ENCODE measurements at places on chromosomes 13 and 19. TPM values are rescaled to one million over a fixed set of nuclear protein-coding genes. Genes with fewer than 3 reads are reported as not detected.

Gene F7
- total RNA-seq = not detected

DNA sequence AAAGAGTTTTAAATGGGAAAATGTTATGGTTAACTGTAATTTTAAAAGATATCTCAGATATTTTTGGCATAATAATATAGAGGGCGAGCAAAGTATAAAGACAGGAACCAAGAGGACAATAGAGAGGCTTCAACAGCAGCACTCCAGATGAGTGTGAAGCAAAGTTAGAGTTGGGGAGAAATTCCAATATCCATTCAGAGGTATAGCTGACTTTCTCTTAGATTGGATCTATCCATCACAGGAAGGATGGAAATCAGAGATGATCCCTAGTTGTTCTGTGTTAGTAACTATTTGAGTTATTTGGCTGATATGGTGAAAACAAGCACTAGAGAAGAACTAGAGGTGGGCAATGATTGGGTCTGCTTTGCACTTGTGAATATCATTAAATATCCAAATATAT lies 786.0 kb upstream of the KLHL1 start:
- no peak for DNase-seq

DNA sequence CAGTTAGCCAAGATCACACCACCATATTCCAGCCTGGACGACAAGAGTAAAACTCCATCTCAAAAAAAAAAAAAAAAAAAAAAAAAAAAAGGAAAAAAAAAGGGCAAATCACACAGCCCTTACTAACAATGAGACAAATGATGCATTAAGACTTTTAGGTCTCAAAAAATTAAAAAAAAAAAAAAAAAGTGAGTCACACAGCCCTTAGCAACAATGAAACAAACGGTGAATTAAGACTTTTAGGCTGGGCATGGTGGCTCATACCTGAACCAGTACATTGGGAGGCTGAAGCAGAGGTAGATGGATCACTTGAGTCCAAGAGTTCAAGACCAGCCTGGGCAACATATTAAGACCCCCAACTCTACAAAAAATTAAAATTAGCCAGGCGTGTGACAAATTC lies 32.4 kb upstream of the EIF3G start:
- no peak for DNase-seq

- no peak for DNase-seq
Measured at GRCh38 chr19:19458110-19458816, 52.8 kb downstream of the GATAD2A start.

GRCh38 chr19:30966486-30966885 lies 382.8 kb downstream of the TSHZ3 start:
- DNase-seq = no peak

DNA sequence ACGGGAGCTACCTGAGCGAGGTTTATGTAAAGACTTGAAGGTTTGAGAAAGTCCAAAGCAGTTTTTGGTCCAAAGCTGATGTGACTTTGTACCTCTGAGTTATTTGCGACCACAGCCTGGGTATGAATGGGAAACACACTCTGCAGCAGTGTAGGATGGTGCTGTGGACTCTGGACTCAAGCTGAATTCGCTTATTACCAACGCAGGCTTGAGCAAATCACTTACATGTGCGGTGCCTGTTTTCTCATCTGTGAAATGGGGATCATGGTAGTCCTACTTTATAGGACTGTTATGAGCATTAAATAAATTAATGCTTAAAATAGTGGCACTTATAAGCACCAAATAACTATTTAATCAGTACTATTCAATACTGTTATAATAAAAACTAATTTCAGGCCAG lies 176.5 kb downstream of the PAN3 start:
- no peak for DNase-seq

All from renal cortical epithelial cell (primary cell).